Bladder microvascular endothelial cell (primary cell): ENCODE measurements at places on chromosomes 7 and 10. TPM values are rescaled to one million over a fixed set of nuclear protein-coding genes. Genes with fewer than 3 reads are reported as not detected.

Gene GCK
- under 0.01 and 0.25 TPM in 2 replicates for total RNA-seq

Gene HOXA3
- total RNA-seq, result 0.97 and 2.3 TPM in 2 replicates

Gene OR6B1
- not detected in 2 replicates for total RNA-seq

Gene SPDYE3
- not detected in 2 replicates for total RNA-seq

Gene SPACDR
- 0.32 and 0.38 TPM in 2 replicates for total RNA-seq

Gene GRM3
- total RNA-seq, result not detected in 2 replicates

Gene EFCAB10
- total RNA-seq, result 0.25 TPM in 1 of 2 replicates, not detected in the other

Gene OPN1SW
- total RNA-seq, result 1.1 TPM in 1 of 2 replicates, not detected in the other

Gene RADIL
- total RNA-seq, result 0.65 and 1.3 TPM in 2 replicates

Gene BLNK
- not detected in 2 replicates for total RNA-seq

Gene FGFR2
- total RNA-seq, result not detected in 2 replicates

Gene TAS2R3
- total RNA-seq, result 0.97 and 3.9 TPM in 2 replicates

Gene ADAM8
- total RNA-seq, result 0.65 and 1.6 TPM in 2 replicates
